DND-41 (cell line): ENCODE measurements at places on chromosomes 4 and X.

- no peaks in the 10 kb centered on the region for H3K36me3 ChIP-seq
- no peaks in the 10 kb centered on the region for H3K27me3 ChIP-seq
- DNase-seq: no peak
- H3K4me1 ChIP-seq: no peaks in the 10 kb centered on the region
Observed at GRCh38 chr4:183149616-183150539, 50.8 kb downstream of the WWC2 start.

DNA sequence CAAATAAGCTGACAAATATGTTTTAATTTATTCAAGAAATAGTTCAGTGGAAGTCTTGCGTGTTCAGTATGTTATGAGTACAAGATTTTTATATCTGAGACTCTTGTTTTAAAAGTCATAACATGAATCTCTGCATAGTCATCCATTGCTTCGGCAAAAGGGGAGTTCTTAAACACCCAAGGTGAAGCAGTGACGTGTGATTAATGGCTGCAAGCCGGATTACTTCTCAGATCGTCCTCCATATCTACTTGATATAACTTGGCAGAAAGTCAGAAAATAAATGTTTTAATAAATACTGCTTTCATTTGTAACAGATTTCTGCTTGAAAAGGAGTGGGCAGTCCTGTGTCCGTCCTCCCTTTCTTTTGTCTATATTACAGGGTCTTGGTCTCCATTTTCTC is 64.6 kb upstream of the IL15 start:
- no peak overlapping the region for H3K27ac ChIP-seq
- no peak overlapping the region for H3K4me3 ChIP-seq
- H3K4me1 ChIP-seq: no peaks in the 10 kb centered on the region
- H3K27me3 ChIP-seq: no peaks in the 10 kb centered on the region
- DNase-seq: no peak

GRCh38 chr4:128600996-128601871 is 208.3 kb upstream of the JADE1 start:
- H3K4me3 ChIP-seq: no peak overlapping the region
- no peaks in the 10 kb centered on the region for H3K4me1 ChIP-seq
- no peaks in the 10 kb centered on the region for H3K36me3 ChIP-seq

DNA sequence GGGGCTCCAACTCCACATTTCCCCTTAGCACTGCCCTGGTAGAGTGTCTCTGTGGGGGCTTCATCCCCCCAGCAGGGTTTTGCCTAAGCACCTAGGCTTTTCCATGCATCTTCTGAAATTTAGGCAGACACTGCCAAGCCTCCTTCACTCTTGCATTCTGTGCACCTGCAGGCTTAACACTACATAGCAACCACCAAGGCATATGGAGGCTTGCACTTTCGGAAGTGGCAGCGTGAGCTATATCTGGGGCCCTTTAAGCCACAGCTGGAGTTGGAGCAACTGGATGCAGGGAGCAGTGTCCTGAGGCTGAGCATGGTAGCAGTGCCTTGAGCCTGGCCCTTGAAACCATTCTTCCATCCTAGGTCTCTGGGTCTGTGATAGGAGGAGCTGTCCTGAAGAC is 214.8 kb upstream of the RPL34 start:
- no peak for DNase-seq
- no peaks in the 10 kb centered on the region for H3K27me3 ChIP-seq
- H3K36me3 ChIP-seq: no peaks in the 10 kb centered on the region
- H3K27ac ChIP-seq: no peak overlapping the region

DNA sequence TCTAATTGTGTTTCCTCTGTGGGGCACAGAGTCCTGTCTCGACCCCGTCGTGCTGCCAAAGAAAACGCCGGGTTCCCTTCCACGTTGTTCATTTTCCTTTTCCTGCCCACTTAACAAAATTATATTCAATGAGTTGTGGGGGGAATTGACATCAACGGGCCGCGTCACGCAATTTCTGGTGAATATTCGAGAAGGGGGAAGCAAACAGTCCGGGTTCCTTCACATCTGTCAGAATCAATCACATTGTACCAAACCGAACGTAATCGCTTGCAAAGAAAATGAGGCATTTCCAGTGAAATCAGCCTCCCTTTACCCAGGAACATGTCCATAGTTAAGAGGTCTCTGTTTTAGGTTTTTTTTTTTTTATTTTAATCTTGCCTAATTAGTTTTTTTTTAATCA is 243.5 kb downstream of the SHOX start:
- no peak overlapping the region for H3K4me3 ChIP-seq
- H3K36me3 ChIP-seq: no peaks in the 10 kb centered on the region
- DNase-seq: no peak
- no peaks in the 10 kb centered on the region for H3K4me1 ChIP-seq
- no peaks in the 10 kb centered on the region for H3K27me3 ChIP-seq
- H3K27ac ChIP-seq: no peak overlapping the region

DNA sequence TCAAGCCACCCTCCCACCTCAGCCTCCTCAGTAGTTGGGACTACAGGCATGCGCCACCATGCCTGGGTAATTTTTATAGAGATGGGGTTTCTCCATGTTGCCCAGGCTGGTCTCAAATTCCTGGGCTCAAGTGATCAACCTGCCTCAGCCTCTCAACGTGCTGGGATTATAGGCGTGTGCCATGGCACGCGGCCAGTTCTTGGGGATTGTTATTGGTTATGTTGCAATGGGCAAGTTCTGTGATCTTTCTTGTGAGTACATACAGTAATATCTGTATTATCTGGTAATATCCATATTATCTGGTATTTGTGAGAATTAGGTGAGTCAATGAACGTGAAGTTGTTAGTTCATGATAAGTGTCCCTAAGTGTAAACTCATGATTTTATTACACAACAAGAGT is 90.3 kb upstream of the TBL1X start:
- no peak overlapping the region for H3K4me3 ChIP-seq
- H3K36me3 ChIP-seq: no peaks in the 10 kb centered on the region
- no peak for DNase-seq
- no peak overlapping the region for H3K27ac ChIP-seq
- no peaks in the 10 kb centered on the region for H3K27me3 ChIP-seq

- no peaks in the 10 kb centered on the region for H3K4me1 ChIP-seq
- no peak for DNase-seq
- H3K36me3 ChIP-seq: peaks cover 27% of the 10 kb centered on the region
- H3K4me3 ChIP-seq: no peak overlapping the region
Observed at GRCh38 chr4:26402458-26402857, 81.6 kb downstream of the RBPJ start.

- peak; percentile 12 for DNase-seq
- no peak overlapping the region for H3K4me3 ChIP-seq
- no peaks in the 10 kb centered on the region for H3K27me3 ChIP-seq
- H3K4me1 ChIP-seq: no peaks in the 10 kb centered on the region
- H3K36me3 ChIP-seq: no peaks in the 10 kb centered on the region
Observed at GRCh38 chrX:146863566-146863965, 49.0 kb upstream of the CXorf51A start.

DNA sequence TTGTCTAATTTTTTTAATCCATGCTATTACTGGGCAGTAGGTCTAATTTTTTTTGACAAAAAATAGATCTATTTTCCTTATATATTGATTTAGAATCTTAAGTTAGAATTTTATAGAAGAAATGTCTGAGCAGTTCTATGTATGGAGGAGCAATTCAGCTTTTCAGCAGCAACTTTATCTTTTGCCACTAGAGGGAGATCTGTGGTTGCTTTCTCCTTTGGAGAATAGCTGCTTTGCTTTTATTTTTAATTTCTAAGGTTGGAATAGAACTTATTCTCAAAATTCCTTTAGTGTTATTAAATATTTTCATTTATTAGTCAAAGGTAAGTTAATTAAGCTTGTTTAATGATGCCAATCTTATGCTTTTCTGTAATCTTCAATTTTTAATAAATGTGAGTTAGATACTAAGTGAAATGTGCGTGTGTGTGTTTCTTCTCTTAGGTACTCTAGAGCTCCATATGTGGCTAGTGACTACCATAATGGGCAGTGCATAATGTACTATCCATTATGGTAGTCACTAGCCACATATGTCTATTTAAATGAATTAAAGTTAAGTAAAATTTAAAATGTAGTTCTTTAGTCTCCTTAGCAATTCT is 29.3 kb downstream of the FAM199X start:
- H3K36me3 ChIP-seq: peaks cover 17% of the 10 kb centered on the region; the same call in 1 of the 2 replicates
- H3K27me3 ChIP-seq: no peaks in the 10 kb centered on the region
- H3K4me1 ChIP-seq: no peaks in the 10 kb centered on the region

GRCh38 chr4:139208404-139208945 is 31.5 kb upstream of the ELF2 start:
- no peaks in the 10 kb centered on the region for H3K27me3 ChIP-seq
- no peak overlapping the region for H3K27ac ChIP-seq
- no peaks in the 10 kb centered on the region for H3K36me3 ChIP-seq
- DNase-seq: peak; percentile 19
- H3K4me1 ChIP-seq: peaks cover 10% of the 10 kb centered on the region

- no peak overlapping the region for H3K27ac ChIP-seq
- no peak overlapping the region for H3K4me3 ChIP-seq
- DNase-seq: no peak
- peaks cover 6% of the 10 kb centered on the region; the same call in 1 of the 2 replicates for H3K36me3 ChIP-seq
- no peaks in the 10 kb centered on the region for H3K27me3 ChIP-seq
- no peaks in the 10 kb centered on the region for H3K4me1 ChIP-seq
Observed at GRCh38 chr4:17939054-17939453, 82.5 kb downstream of the LCORL start.

DNA sequence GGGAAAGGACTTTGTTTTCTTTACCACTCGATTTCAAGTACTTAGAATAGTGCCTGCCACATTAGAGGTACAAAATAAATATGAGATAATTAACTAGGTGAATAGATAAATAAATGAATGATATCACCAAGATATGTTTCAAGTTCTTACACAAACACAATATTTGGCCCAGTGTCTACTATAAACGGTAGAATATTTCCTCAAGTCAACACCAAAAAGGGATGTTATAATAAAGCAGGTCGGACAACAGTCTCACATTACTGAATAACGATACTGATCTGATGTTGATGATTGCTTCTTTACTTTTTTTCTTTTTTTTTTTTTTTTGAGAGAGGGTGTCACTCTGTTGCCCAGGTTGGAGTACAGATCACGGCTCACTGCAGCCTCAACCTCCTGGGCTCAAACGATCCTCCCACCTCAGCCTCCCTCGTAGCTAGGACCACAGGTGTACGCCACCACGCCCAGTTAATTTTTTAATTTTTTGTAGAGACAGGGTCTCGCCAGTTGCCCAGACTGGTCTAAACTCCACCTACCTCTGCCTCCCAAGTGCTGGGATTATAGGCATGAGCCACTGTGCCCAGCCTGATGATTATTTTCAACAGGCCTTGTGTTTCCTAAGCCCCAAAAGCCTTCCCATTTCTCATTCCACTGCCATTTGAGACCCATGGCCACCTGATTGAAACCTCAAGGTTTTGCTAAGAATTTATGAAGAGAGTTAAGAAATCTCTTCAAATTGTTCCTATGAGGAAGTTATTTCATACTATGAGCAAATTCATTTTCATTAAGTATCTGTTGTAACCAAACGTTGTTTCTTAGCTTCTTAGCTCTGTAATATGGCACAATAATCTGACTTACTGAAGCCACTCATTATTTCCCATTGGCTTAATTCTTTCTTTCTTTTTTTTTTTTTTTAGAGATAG is 2.3 kb downstream of the MANBA start:
- no peaks in the 10 kb centered on the region for H3K36me3 ChIP-seq
- no peaks in the 10 kb centered on the region for H3K27me3 ChIP-seq
- DNase-seq: no peak
- no peak overlapping the region for H3K4me3 ChIP-seq
- H3K4me1 ChIP-seq: peaks cover 33% of the 10 kb centered on the region

- no peaks in the 10 kb centered on the region for H3K4me1 ChIP-seq
- no peak for DNase-seq
- H3K4me3 ChIP-seq: no peak overlapping the region
- no peaks in the 10 kb centered on the region for H3K27me3 ChIP-seq
Observed at GRCh38 chr4:135207531-135207930, 1005.9 kb upstream of the PABPC4L start.

GRCh38 chr4:94635177-94635576 is 122.6 kb upstream of the BMPR1B start:
- no peak overlapping the region for H3K27ac ChIP-seq
- no peaks in the 10 kb centered on the region for H3K27me3 ChIP-seq
- H3K36me3 ChIP-seq: no peaks in the 10 kb centered on the region
- no peak for DNase-seq
- H3K4me1 ChIP-seq: no peaks in the 10 kb centered on the region
- H3K4me3 ChIP-seq: no peak overlapping the region

DNA sequence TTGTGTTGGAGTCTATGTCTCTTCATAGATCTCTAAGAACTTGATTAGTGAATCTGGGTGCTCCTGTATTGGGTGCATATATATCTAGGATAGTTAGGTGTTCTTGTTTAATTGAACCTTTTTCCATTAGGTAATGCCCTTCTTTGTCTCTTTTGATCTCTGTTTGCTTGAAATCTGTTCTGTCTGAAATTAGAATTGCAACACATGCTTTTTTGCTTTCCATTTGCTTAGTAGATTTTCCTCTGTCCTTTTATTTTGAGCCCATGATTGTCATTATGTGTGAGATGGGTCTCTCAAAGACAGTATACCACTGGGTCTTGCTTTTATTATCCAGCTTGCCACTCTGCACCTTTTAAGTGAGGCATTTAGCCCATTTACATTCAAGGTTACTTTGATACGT is 79.1 kb upstream of the APOOL start:
- no peaks in the 10 kb centered on the region for H3K4me1 ChIP-seq
- DNase-seq: no peak
- H3K36me3 ChIP-seq: no peaks in the 10 kb centered on the region
- no peak overlapping the region for H3K27ac ChIP-seq

- H3K4me3 ChIP-seq: no peak overlapping the region
- H3K4me1 ChIP-seq: no peaks in the 10 kb centered on the region
- H3K27ac ChIP-seq: no peak overlapping the region
Observed at GRCh38 chrX:40513012-40513411, 67.8 kb upstream of the ATP6AP2 start.

DNA sequence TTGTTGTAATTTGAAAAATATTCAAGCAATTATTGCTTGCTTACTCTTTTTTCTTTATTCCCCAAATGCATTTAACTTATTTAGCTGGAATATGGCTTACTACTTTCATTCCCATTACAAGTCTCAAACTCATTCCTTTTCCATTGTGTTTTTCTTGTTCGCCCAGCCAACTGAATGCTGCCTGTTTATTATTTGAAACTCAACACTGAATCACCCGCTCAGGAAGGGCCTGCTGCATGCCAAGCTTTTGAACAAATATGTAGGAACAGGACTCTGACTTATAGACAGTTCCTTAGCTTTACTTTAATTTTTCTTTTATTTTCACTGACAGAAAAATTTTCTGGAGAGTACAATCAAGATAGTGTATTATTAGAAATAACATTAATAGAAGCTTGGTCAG is 12.9 kb downstream of the PCDH18 start:
- no peaks in the 10 kb centered on the region for H3K36me3 ChIP-seq
- H3K4me3 ChIP-seq: no peak overlapping the region
- no peaks in the 10 kb centered on the region for H3K4me1 ChIP-seq
- no peaks in the 10 kb centered on the region for H3K27me3 ChIP-seq
- DNase-seq: no peak

- peaks cover 20% of the 10 kb centered on the region for H3K27me3 ChIP-seq
- no peaks in the 10 kb centered on the region for H3K36me3 ChIP-seq
- no peaks in the 10 kb centered on the region for H3K4me1 ChIP-seq
- no peak overlapping the region for H3K4me3 ChIP-seq
Observed at GRCh38 chrX:71671938-71672337, 4.6 kb downstream of the LOC101059915 start.
